ENCODE measurements at places on chromosomes 6 and 20. TPM values are rescaled to one million over a fixed set of nuclear protein-coding genes. Genes with fewer than 3 reads are reported as not detected.

The CST3 gene
- 63.6 TPM for total RNA-seq

The ADGRG6 gene
- total RNA-seq, result 9.8 TPM

The STMND1 gene
- total RNA-seq, result not detected

The PTGIS gene
- 7.7 TPM for total RNA-seq

The TRIM38 gene
- total RNA-seq, result 0.41 TPM

The PTPRT gene
- 26.9 TPM for total RNA-seq

The PSMG4 gene
- total RNA-seq, result 32.2 TPM

The CASS4 gene
- total RNA-seq, result under 0.01 TPM

The UBE2V1 gene
- total RNA-seq, result 20.0 TPM

The C6orf15 gene
- total RNA-seq, result not detected

The CD83 gene
- total RNA-seq, result 23.6 TPM

The SLC35D3 gene
- total RNA-seq, result 0.82 TPM

The NR2E1 gene
- total RNA-seq, result 6.1 TPM

The CLIC5 gene
- total RNA-seq, result 1.2 TPM

The EPB41L1 gene
- total RNA-seq, result 58.7 TPM

The PPIL6 gene
- 37.9 TPM for total RNA-seq

The GABRR2 gene
- under 0.01 TPM for total RNA-seq

The ELMO2 gene
- total RNA-seq, result 43.2 TPM

The ZFP57 gene
- not detected for total RNA-seq

The FOXQ1 gene
- total RNA-seq, result 1.2 TPM

The NKX2-4 gene
- not detected for total RNA-seq

The CTAGE9 gene
- not detected for total RNA-seq

The DDRGK1 gene
- total RNA-seq, result 20.8 TPM

The KCNQ5 gene
- 12.6 TPM for total RNA-seq

The C20orf202 gene
- 0.41 TPM for total RNA-seq

The SNAI1 gene
- not detected for total RNA-seq

The TULP4 gene
- total RNA-seq, result 1,613 TPM

The FNDC11 gene
- 6.1 TPM for total RNA-seq

The TMC2 gene
- total RNA-seq, result 4.5 TPM

The TMEM14A gene
- 102 TPM for total RNA-seq

The UBE2C gene
- total RNA-seq, result 3.7 TPM

The CST2 gene
- not detected for total RNA-seq

The VARS2 gene
- 22.4 TPM for total RNA-seq

The PSORS1C2 gene
- total RNA-seq, result not detected

The CLVS2 gene
- 34.2 TPM for total RNA-seq

The COL20A1 gene
- 4.1 TPM for total RNA-seq

The FAM8A1 gene
- 56.7 TPM for total RNA-seq

The NHLRC1 gene
- 2.9 TPM for total RNA-seq

The PRDM13 gene
- total RNA-seq, result not detected

The HTR1E gene
- under 0.01 TPM for total RNA-seq

The BMP2 gene
- 5.7 TPM for total RNA-seq

The DTNBP1 gene
- 10.2 TPM for total RNA-seq

The MATN4 gene
- under 0.01 TPM for total RNA-seq

The RBPJL gene
- total RNA-seq, result not detected

The EEF1A2 gene
- 179 TPM for total RNA-seq

The IRF4 gene
- total RNA-seq, result not detected

The RIPOR3 gene
- 0.41 TPM for total RNA-seq

The ERMARD gene
- 23.2 TPM for total RNA-seq

The PHACTR1 gene
- total RNA-seq, result 28.1 TPM

The PAX1 gene
- total RNA-seq, result not detected

The PROKR2 gene
- total RNA-seq, result 8.6 TPM

The ARMH2 gene
- not detected for total RNA-seq

The DSN1 gene
- total RNA-seq, result 5.3 TPM

The ANKS1A gene
- 12.2 TPM for total RNA-seq

The CENPW gene
- 4.5 TPM for total RNA-seq

The COL11A2 gene
- 1.2 TPM for total RNA-seq

The SERINC3 gene
- 89.7 TPM for total RNA-seq

The DEFB132 gene
- not detected for total RNA-seq

Data from frontal cortex (tissue), 4 donors.